Kidney tubule cell (primary cell): ENCODE measurements at places on chromosomes 7 and 10.
A peak's percentile ranks its signal among the peaks of the same experiment; 100 is the strongest.

GRCh38 chr7:54705436-54705835 is 53.6 kb downstream of the SEC61G start:
- DNase-seq, result peak; percentile 92

DNA sequence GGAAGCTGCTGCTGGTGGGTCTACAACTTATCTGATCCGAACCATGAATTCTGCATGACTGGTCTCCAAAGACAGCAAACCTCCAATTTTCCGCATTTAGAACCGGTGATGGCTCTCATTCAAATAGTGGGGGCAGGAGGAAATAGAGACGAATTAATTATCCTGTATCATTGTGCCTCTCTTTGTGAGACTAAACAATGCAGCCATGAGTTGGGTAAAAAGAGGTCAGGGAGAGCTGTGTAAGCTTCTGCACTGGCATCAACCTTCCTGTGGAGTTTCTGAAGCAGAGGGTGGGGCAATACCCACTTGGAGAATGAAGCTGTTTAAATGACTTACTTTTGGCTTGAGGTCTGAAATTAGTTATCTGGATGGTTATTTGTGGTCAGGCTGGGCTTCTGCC is 266.4 kb downstream of the SORCS3 start:
- no peak for DNase-seq

GRCh38 chr7:141220263-141220880 is 146.5 kb downstream of the TMEM178B start:
- peak; percentile 19 for DNase-seq

GRCh38 chr10:72337039-72337629 is 17.6 kb downstream of the DNAJB12 start:
- peak; percentile 68 for DNase-seq

- no peak for DNase-seq
These were observed 223.9 kb upstream of the PPP2R2D start for GRCh38 chr10:131676800-131677421.

DNA sequence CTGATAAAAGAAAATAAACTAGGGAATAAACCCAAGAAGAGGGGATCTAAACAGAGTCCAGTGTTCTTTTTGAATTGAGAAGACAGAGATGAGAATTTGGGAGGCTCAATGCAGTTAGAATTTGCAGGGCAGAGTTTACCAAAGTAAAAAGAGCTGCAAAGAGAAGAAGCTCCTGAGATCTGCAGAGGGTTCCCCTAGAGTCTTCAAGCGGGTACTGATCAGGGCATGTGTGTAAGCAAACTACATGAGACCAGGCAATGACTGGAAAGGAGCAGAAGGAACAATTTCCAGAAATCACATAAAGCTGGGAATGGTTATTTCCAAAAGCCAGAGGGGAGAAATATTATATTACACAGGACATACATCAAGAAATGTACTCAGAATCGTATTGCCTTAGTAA is 58.1 kb upstream of the TES start:
- DNase-seq, result no peak

- no peak for DNase-seq
These were observed 1.6 kb upstream of the PPA1 start for GRCh38 chr10:70234668-70235447.

DNA sequence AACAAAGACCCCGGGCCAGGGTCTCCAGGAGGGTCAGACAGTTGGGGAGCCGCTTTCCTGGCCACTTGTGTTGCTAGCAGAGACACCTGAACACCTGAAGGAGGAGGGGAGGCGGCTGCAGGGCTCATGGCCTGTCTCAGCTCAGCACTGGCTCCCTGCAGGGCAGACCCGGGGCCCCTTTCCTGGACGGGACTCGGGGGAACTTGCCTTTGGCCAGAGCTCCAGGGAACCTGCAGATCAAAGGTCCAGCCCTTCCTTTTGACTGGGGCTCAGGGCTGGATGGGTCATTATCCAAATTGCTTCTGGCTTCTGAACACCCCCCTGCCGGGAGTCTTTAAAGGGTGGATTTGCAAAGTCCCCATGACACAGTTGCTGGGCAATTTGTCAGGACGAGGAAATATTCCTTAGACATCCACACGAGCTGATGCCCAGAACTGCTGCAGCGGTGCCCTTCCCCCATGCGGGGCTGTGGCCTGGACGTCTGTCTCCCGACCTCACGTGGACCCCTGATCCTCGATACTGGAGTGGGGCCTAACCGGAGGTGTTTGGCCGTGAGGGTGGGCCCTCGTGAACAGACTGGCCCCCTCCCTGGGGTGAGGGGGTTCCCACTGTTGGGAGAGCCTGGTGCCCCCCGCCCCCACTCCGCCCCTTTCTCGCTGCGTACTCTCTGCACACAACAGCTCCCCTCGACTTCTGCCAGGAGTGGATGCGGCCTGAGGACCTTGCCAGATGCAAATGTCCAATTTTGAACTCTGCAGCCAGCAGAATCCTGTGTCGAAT is 194.3 kb downstream of the ELFN1 start:
- no peak for DNase-seq

GRCh38 chr7:101278461-101279292 is 33.8 kb upstream of the FIS1 start:
- DNase-seq, result no peak

DNA sequence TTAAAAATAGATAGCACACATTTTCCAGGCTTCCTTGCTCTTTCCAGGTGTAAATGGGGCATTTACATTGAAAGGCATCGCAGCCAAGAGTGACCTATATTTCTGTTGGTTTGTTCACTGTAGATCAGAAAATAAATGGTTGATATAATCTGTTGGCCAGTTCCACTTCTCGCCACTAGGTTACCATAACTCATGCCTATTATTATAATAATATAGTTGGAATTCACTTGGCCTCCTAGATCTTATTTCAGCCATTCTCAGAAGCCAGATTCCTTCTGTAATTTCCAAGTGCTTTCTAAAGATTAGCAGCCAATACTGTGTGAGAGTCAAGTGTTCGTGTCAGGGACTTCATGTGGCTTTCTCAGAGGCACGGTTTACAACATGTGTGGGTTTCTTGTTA is 179.5 kb downstream of the DNAH11 start:
- DNase-seq, result no peak

DNA sequence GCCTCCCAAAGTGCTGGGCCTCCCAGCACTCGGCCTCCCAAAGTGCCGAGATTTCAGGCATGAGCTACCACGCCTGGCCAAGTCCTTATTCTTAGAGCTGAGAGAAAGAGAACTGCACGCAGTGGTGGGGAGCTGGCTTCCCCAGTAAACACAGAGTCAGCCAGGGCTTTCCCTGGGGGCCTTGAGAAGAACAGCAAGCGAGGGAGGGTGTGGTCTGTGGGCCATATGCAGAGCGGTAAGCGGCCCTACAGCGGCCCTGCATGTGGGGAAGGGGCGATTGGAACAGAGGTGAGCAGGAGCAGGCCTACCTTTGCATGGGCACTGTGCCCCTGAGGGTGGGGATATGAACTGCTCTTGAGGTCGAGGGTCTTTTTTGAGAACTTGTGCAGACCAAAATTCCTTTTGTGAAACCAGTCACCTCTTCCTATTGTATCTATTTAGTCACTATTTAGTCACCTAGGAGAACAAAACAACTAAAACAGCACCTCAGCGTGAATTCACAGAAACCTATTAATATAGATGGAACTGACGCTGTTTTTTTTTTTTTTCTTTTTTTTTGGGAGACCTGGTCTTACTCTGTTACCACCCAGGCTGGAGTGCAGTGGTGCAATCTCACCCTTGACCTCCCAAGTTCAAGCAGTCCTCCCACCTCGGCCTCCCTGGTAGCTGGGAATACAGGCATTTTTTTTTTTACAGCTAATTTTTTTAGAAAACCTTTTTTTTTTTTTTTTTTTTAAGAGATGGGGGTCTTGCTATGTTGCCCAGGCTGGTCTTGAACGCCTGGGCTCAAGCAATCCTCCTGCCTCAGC is 36.9 kb upstream of the SH2D4B start:
- DNase-seq, result peak; percentile 50

GRCh38 chr10:31018962-31019361 is 12.7 kb downstream of the ZNF438 start:
- DNase-seq, result no peak

- DNase-seq, result peak; percentile 83
These were observed 272.3 kb upstream of the SEMA3C start for GRCh38 chr7:81190997-81191768.

- DNase-seq, result peak; percentile 49
These were observed 612 bp downstream of the SNX8 start for GRCh38 chr7:2313450-2314208.

- no peak for DNase-seq
These were observed 31.3 kb downstream of the GRID1 start for GRCh38 chr10:86335257-86335656.

GRCh38 chr7:156327916-156328315 is 312.7 kb upstream of the RNF32 start:
- no peak for DNase-seq

GRCh38 chr10:58502956-58503355 is 9.7 kb upstream of the BICC1 start:
- DNase-seq, result no peak

DNA sequence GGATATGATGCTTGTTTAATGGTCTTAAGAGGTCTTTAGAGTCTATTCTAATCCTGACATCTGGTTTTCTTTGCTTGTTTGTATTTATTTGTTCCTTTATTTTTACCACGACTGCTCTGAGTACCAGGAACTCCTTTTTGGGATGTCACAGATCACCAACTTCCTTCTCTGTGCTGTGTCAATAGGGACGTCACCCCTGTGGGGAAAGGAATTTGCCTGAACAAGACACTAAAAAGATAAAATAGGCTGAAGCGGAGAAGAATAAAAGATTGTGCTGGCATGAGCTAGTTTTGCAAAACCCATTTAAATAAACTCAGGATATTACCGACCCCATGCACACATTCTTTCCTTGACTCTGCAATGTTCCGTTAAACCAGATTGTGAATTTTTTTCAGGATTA is 27.7 kb downstream of the MGMT start:
- no peak for DNase-seq

GRCh38 chr7:35694784-35695472 is at the start of gene HERPUD2:
TSS of gene HERPUD2 (minus strand) at chr7:35695135. CDS start at chr7:35694330, 805 bp downstream.
- peak; percentile 95 for DNase-seq

DNA sequence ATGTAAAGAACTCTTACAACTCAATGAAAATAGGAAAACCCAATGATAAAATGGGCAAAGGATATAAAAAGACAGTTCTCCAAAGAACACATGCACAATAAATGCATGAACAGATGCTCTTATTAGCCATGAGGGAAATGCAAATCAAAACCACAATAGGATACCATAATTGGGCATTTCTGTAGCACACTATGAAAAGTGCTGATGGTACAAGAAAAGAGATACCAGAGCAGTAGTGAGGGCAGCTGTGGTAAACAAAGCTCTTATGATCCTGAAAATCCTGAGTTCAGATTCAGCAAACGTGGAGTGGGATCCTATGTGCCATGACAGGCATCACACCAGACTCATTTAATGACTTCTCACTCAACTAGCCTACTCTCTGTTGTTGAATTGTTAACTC is 96.7 kb upstream of the SLC25A13 start:
- no peak for DNase-seq

DNA sequence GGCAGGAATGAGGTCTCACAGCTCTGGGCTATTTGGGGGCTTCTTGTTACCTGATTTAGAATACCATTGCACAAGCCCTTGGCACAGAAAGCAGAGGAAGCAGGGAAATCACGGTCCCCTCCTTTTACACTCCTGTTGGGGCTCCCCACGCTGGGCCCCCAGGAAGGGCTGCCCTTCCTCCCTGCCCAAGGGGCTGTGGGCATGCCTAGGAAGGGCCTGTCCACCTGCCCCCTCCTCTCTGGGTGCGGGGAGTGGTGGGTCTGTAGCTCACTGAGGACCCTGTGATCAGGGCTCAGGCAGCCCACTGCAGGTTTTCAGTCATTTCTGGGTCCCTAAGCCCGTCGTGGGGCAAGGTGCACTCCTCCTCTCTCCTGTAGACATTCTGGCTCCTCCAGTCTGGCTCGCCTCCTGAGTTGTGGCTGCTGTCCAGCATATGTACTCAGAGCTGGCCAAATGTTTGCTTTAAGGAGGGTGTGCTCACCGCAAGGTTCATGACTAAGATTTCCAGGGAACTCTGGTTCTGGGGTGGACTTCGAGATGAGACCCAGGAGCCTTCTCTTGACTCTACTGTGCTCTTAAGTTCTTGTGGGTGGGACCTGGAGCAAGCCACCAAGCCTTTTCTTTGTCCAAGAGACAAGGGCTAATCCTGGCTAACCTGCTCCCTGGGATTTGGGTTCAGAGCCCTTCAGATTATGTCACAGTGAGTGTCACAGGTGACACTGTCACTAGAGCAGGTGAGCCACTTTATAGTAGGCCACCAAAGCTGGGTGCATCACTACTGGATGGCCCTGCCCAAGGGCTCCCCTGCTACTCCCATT is 56.0 kb downstream of the TACR2 start:
- DNase-seq, result peak; percentile 76

- peak; percentile 71 for DNase-seq
These were observed 7.8 kb upstream of the CCNY start for GRCh38 chr10:35328404-35329037.

DNA sequence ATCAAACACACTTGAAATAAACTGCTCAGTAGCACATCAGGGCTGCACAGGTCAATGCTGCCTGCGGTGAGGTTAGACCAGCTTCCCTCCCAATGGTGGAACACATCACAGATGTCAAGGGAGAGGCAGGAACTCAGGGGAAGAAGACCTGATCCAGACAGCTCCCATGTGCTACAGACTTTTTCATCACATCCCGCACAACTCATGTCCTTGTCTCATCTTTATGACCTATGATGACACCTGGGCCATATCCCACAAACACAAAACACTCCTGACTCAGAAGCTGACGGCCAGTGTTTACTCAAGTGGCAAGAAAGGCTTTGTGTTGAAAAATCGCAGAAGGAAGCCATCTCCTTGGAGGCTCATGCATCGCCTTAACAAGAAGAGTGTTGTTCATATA is 91.6 kb downstream of the HTR5A start:
- no peak for DNase-seq

DNA sequence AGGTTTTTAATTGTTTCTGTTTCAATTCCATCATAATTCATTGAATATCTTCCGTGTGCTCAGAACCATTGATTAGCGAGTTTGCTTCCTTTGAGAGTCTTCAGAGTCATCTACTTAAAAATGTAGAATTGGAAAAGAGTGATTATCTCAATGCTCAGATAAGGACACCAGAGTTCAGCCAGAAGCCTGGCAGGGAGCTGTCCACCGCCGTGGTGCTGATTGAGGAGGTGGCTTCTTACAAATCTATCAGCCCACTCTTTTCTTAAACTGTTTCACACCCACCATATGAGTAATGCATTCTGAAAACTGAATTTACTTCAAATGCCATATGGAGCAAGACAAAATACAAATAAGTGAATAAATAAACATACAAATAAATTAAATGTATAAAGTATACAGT is 79.3 kb downstream of the INSYN2A start:
- DNase-seq, result peak; percentile 30
